ENCODE measurements at places on chromosomes 7 and 10.

DNA sequence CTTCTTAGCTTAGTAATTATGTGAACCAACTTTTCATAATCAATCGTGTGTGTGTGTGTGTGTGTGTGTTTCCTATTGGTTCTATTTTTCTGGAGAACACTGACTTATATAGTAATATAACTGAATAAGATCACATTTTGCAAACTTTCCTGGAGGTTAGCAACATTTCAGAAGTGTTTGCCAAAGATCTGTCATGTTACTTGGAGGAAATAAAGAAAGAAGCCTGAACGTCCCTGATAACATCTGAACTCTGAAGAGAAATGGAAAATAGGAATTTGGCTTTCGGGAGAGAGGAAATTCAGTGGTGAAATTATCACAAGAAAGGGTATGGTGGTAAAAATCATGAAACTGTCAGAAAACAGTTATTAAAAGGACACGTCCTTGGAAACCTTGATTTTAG is 984.4 kb upstream of the AUTS2 start:
- no peak for DNase-seq

- DNase-seq: no peak
These were observed 9.0 kb upstream of the TMEM273 start for GRCh38 chr10:49197171-49197570.

DNA sequence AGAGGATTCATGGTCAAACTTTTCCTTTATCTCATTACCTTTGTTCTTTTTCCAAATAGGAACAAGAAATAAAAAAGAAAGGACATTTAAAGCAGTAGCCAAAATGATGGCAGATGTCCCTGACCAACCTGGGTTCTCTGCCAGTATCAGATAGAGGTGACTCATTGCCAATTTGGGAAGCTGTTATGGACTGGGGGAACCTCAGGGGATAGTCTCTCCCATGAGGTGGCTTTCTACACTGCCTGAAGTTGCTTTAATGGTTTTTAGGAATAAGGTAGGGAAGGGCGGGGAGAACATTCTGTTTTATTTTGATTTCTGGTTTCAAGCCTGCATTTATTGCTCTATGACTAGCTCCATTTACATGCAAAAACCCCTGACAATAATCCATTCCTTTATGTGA is 457.9 kb upstream of the TPK1 start:
- no peak for DNase-seq

GRCh38 chr7:7992506-7992905 is 23.9 kb downstream of the GLCCI1 start:
- no peak for DNase-seq

GRCh38 chr7:13105209-13105608 is 417.8 kb downstream of the ARL4A start:
- DNase-seq: no peak

GRCh38 chr10:92756201-92757065 is 66.7 kb downstream of the HHEX start:
- DNase-seq: no peak

GRCh38 chr10:2885288-2886278 is 181.8 kb upstream of the PFKP start:
- no peak for DNase-seq

DNA sequence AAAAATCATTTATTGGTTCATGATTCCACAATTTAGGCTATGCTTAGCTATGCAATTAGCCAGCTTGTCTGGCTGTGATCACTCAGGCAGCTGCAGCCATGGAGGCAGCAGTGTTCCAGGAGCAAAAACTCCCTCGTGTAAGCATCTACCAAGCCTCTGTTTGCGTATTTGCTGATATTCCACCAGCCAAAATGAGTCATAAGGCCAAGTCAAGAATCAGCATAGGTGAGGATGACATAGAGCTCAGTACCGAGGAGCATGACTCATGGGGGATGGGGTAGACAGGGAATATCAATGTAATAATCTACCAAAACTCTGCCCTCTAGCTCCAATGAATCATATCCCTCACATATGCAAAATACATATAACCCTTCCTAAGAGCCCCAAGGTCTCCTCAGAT is 63.3 kb downstream of the IMMP2L start:
- no peak for DNase-seq

- DNase-seq: no peak
These were observed 3.0 kb downstream of the PGAM2 start for GRCh38 chr7:44062180-44062902.

DNA sequence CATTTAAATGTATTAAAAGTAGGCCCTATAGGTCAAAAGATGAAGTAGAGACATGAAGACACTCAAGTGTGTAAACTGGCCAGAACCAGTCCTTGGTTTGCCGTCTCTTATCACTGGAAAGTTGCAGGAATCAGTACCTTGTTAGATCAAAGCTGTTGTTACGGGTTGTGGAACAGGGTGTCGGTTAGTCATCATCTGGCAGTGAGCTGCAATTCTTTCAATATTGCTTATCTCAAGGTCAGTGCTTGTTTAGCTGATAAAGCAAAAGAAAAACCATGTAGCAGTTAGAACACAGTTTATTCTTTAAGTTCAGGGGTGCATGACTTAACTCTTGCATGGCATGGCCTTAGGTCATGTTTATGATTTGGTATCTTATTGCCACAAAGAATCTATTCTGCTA is 10.0 kb upstream of the SLC13A1 start:
- no peak for DNase-seq

DNA sequence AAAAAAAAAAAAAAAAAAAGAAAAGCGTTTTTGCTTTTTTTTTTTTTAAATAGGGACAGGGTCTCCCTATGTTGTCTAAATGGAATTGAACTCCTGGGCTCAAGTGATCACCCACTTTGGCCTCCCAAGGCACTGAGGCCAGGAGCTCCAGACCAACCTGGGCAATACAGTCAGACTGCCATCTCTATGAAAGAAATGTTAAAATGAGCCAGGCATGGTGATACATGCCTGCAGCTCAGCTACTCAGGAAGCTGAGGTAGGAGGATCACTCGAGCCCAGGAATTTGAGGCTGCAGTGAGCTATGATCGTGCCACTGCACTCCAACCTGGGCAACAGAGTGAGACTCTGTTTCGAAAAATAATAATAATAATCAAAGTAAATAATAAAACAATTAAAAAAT is 16.5 kb upstream of the LMTK2 start:
- DNase-seq: no peak

DNA sequence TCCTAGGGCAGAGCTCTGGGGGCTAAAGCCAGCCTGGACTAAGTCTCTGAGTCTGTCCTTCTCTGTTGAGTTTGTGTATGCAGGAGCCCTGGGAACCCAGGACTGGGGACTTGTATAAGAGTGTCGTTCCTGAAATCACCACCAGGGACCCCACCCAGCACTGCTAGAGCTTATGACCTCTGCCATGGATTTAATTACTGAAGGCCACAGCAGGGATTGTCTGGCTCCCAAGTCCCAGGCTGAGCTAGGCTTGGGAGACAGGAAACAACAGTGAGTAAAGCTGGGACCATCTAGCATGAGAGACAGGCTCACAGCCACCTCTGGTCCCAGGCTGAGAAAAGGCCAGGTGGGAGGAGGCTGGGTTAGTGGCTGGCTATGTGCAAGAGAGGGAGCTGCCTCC is 1.4 kb upstream of the TSPAN15 start:
- peak; percentile 58 for DNase-seq

DNA sequence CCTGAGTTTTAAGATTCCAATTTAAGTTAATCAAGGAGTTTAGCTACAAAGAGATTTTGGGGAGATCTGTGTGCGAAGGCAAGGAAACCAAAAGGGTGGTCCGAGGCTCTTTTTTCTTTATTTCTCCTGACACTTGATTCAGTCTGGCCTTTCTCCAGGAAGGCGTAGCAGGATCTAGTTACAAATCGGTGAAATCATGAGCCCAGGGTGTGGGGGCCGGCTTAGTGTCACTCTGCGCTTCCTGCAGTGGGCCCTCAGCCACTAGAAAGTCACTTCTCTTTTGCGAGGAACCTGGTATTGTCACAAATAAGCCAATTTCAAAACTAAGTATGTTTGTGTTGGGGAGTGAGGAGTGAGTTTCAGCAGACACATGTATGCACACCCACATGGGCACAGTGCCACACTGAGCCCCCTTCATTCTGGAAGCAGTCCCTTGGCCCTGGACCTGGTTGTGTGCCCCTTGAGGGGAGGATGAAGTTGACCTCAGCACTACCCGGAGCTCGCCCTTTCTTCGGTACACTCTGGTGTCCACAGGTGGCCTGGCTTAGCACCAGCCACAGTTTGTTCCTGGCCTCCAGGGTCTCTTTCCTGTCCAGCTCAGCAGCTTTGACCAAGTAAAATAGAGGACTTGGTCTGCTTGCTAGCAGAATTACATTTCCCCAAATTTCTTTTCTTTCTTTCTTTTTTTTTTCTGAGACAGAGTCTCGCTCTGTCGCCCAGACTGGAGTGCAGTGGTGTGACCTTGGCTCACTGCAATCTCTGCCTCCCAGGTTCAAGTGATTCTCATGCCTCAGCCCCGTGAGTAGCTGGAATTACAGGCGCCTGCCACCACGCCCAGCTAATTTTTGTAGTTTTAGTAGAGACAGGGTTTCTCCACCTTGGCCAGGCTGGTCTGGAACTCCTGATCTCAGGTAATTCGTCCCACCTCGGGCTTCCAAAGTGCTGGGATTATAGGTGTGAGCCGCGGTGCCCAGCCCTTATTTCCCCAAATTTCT is 84.0 kb upstream of the BTBD16 start:
- no peak for DNase-seq

DNA sequence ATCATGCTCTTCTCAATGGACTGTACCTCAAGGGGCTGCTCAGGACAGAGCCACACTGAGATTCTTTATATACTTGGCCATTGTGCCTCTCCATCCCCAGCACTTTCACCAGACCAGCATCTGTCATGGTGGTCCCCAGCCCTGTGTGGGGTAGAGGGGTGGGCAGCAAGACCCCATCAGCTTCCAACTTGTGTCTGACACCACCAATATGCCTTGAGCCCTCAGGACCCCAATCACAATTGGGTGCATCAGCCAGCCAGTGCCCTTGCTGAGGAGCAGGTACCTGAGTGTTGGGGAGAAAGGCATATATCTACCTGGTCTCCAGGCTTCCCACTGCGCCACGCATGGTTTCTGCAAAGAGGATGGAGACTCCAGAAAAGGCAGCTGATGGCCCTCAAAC is 56.3 kb downstream of the GRID1 start:
- DNase-seq: no peak

GRCh38 chr10:7834262-7834661 is 16.0 kb downstream of the TAF3 start:
- DNase-seq: no peak

- no peak for DNase-seq
These were observed 69.8 kb upstream of the DRGX start for GRCh38 chr10:49465736-49466135.
